ENCODE measurements at places on chromosomes 16 and 17.

DNA sequence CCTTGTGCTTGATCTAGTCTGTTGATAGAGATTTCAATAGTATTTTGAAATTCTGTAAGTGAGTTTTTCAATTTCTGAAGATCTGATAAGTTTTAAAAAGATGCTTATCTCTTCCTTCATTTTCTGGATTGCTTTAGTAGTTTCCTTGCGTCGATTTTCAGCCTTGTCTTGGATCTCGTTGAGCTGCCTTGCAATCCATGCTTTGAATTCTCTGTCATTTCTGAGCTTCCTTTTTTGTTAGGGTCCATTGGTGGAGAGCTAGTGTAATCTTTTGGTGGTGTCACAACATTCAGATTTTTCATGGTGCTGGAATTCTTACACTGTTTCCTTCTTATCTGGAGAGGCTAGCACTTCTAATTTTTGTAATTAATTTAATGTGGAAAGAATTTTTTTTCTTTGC, 61.1 kb downstream of the SLFN11 start:
- DNase-seq: no peak

- no peak for DNase-seq
Observed at GRCh38 chr17:64385187-64386083, 5.2 kb downstream of the PECAM1 start.

- no peak for DNase-seq
Observed at GRCh38 chr17:59338498-59338897, 7.0 kb downstream of the YPEL2 start.

GRCh38 chr17:67613961-67614360, 103.8 kb upstream of the NOL11 start:
- DNase-seq: no peak

GRCh38 chr17:55676274-55676673, 46.4 kb downstream of the TMEM100 start:
- DNase-seq: no peak

All from NCI-H2081 (cell line).